ENCODE measurements at places on chromosomes 12 and 14.

- DNase-seq, result no peak
Measured at GRCh38 chr12:2803635-2804392, 8.7 kb upstream of the ITFG2 start.

DNA sequence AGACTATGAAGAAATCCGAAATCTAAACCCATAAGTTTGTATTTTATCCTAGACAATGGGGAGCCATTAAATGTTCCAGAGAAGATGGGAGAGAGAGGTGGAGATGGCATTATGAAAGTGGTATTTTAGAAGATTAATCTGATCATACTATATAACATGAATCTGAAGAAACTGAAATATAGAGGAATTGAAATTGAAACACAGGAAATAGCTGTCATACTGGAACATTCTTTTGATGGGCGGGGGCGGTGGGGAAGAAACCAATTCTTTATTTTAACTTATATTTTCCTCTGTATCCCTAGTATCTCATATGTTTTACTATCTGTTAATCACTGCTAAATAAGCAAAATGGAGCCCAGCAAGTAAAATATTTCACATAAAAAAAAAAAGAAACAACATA is 27.0 kb upstream of the FOXN3 start:
- DNase-seq, result peak; percentile 53

- DNase-seq, result no peak
Measured at GRCh38 chr14:100709289-100710284, 17.1 kb upstream of the DLK1 start.

DNA sequence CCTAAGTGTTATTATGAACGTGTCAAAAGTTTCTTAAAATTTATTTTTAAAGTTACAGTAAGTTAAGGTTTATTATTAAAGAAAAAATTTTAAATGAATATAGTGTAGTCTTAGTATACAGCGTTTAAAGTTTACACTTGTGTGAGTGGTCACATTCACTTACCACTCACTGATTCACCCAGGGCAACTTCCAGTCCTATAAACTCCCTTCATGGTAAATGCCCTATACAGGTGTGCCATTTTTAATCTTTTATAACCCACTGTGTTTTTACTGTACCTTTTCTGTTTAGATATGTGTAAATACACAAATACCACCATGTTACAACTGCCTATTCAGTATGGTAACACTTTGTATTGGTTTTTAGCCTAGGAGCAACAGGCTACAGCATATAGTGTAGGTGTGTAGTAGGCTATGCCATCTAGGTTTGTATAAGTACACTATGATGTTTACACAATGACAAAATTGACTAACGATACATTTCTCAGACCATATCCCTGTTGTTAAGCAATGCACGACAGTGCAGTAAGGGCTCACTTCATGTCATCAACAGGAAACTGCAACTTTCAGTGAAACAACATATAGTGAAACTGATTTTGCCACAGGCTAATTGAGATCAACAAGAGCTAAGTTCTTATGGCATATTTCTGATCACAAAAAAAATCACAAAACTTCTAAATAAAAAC is 112.0 kb upstream of the TMCC3 start:
- no peak for DNase-seq

DNA sequence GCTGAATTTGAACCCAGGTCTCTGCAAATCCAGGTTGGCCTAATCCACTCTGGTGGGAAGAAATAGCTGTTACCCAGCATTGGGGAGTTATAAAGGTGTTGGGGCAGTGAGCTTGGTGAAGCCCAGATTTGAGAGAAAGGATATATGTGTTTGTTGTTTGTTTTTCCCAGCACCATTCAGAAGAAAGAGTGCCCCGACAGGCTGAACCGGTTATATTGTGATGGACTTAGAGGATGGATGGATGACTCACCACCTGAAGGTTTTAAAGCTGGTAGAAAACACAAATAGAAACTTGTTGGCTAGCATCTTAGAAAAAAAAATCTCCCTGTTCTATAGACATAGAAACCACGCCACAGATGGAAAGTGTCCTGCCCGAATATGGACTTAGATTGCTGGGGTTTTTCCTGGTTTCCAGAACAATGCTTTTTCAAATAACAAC is 404.6 kb downstream of the MED13L start:
- no peak for DNase-seq

DNA sequence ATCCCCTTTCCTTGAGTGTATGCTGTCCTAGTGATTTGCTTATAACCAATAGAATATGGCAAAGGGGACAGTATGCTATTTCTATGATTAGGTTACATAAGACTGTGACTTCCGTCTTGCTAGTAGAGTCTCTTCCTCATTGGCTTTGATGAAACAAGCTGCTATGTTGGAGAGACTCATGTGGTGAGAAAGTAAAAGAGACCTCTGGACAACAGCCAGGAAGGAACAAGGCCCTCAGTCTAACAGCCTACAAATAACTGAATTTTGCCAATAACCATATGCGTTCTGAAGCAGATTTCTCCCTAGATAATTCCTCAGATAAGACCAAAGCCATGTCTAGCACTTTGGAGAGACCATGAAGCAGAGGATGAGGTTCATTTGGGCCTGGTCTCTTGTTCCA is 134.5 kb upstream of the NAV3 start:
- no peak for DNase-seq

- no peak for DNase-seq
Measured at GRCh38 chr14:50345846-50346422, 33.8 kb downstream of the DMAC2L start.

DNA sequence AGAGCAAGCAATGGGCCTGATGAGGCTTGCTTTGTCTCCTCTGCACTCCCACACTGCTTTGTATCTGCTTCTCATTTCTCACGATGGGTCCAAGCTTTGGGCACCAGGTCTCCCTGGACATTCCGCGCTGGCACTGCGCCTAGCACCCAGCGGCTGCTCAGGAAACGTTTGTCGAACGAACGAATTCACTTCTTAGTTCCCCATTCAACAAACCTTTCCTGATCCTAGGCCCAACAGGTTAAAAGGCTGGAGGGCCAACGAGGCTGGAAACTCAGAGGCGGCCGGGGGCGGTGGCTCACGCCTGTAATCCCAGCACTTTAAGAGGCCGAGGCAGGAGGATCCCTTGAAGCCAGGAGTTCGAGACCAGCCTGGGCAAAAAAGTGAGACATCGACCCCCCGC is 1.0 kb upstream of the GLRX5 start:
- DNase-seq, result no peak

DNA sequence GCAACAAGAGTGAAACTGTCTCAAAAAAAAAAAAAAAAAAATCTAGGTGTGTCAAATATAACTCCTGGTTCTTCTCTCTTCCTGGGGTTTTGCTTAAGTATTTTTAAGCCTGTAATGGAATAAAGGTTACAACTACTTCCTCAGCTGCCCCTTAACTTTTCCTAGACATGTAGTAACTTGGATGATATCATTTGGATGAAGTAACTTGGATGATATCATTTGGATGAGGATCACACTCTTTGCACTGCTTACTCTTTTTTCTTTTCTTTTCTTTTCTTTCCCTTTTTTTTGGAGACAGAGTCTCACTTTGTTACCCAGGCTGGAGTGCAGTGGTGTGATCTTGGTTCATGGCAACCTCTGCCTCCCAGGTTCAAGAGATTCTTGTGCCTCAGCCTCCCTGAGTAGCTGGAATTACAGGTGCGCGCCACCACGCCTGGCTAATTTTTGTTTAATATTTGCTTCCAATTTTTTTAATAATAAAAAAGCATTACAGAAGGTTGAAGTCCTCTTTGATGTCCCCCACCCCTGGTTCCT is 775 bp upstream of the FAM186A start:
- DNase-seq, result no peak

DNA sequence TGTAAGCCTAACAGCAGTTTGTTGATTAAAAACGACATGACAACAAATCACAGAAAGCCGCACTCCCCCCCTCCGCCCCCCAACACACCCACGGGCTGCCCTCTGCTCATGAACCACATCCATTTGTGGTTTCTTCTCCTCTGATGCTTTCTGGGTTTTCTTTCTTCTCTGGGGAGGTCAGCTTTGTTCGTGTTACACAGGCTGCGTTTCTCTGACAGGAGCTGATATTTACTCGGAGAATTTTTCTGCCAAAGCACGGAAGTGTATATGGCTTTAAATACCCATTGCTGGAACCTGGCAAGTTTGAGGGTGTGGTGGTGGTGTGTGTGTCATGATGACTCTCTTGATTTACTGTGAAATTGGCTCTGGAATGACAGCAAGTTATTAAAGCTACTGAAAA is 883.7 kb upstream of the TMEM132C start:
- DNase-seq, result no peak

GRCh38 chr12:123713398-123713797 is 1.2 kb downstream of the ATP6V0A2 start:
- DNase-seq, result peak; percentile 57

GRCh38 chr12:902581-902980 is 46.9 kb downstream of the RAD52 start:
- DNase-seq, result no peak

DNA sequence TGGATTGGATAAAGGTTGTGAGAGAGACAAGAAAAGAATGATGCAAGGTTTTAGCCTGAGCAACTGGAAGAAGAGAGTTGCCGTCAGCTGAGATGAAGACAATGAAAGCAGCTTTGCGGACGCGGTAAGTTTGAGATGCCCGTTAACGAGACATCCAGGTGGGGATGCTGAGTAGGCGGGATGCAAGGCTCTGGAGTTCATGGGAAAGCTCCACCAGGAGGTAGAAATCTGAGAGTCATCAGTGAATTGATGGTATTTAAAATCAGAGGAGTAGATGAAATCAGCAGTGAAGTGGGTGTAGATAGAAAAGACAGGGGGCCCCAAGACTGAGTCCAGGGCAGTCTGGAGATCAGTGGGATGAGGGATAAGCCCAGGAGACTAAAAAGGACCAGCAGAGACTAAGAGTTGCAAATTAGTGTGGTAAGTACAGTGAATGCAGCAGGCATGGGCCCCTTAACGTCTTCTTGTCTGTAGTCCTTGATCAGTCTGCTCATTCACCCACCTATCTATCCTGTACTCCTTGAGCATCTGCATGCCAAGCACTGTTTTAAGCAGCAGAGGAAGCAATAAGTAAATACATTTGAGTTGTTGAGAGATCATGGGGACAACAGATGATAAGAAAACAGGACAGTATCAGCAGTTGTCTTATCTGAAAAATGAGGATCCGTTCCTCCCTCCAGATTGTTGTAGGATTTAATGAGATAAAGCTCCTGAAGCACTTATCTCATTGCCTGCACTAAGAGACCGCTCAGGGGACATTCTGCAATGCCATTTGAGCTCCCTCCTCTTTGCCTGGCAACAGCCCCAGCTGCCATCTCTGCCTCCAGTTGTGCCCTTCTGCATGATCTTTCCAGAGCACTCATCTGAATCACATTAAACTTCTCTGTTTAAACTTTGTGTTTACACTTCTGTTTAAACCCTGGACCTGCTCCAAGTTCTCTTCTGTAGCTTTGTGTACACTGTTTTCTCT is 91.5 kb downstream of the APAF1 start:
- no peak for DNase-seq

GRCh38 chr12:2052826-2053678 is at the start of gene CACNA1C:
Gene CACNA1C, plus strand, starts transcription at chr12:2052987. Its CDS starts 576 bp downstream, at chr12:2053563.
- DNase-seq, result no peak

- no peak for DNase-seq
Measured at GRCh38 chr14:101027291-101027690, 123.8 kb upstream of the RTL1 start.

DNA sequence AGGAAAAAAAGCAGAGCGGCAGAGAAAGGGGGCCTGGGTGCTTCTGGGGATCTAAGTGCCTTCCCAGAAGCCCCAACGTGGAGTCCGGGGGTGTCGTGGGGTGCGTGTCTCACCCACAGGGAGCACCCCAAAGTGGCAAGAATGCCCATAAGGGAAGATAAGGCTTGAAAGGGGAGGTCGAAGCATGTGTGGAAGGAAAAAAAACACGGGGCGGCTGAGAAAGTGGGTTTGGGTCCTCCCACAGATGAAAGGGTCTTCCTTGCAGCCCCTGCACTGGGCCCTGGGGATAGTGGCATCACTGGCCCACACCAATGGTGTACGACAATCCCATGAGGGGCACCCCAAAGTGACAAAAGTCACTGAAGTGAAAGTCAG is 275.5 kb downstream of the ALG10 start:
- peak; percentile 22 for DNase-seq

- DNase-seq, result no peak
Measured at GRCh38 chr12:28898038-28898437, 251.0 kb upstream of the FAR2 start.

GRCh38 chr12:68835333-68835908 is 27.4 kb downstream of the MDM2 start:
- no peak for DNase-seq

DNA sequence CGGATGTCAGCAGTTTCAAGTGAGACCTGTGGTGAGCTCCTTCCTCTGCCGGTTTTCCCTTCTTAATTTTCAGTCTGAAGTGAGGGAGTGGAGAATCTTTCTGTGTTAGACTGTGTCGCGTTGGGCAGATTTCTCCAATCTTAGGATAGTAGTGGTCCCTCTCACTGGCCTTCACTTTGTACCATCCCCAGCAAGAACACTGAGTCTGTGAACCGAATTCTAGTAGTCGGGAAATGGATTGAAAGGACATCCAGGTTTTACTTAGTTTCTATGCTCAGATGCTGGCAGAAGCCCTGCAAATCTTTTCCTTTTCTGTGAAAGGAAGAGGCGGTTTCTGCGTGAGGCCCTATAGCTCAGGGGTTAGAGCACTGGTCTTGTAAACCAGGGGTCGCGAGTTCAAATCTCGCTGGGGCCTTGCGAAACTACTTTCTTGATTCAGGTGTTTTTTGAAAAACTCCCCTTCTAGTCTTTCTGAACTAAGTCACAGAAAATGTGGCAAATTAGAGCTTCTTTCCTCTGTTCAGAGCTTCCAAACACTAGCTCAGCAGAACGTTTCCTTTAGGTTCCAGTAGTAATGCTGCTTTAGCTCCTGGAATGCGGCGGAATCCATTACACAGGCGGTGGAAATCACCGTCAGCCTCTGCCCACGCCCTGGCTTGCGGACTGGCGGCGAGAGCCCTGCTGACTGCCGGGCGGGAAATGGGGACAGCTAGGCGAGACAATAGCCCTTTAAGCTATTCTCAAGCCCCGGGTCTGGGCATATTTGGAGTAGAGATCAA is 2.8 kb upstream of the RNASE4 start:
- peak; percentile 71 for DNase-seq

GRCh38 chr12:125332900-125333299 is 267.7 kb downstream of the AACS start:
- DNase-seq, result no peak

- no peak for DNase-seq
Measured at GRCh38 chr12:51285843-51286242, 15.6 kb upstream of the SMAGP start.

- DNase-seq, result no peak
Measured at GRCh38 chr14:69137416-69137815, 15.5 kb downstream of the DCAF5 start.

DNA sequence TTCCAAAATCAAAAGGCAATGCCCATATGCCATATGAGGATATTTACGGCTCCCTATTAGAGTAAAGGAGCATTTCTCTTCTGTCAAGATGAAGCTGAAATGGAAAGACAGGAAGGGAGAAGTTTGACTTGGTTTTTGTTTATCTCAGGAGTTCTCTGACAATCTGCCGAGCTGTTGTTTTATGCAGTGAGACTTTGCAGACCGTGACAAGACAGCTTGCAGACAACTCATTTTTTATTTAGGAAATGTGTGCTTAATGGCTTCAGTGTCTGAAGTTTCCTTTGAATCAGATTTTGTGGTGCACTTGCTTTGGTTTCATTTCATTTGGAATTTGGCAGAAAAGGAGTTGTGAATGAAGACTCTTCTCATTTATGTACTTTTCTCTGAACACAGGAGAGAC is 145.4 kb downstream of the C12orf50 start:
- no peak for DNase-seq

- no peak for DNase-seq
Measured at GRCh38 chr12:10276774-10277173, 30.9 kb upstream of the KLRD1 start.

- no peak for DNase-seq
Measured at GRCh38 chr14:89237921-89238529, 179.0 kb downstream of the FOXN3 start.
